Fibroblast of mammary gland (primary cell): ENCODE measurements at places on chromosomes 2 and 18.

DNA sequence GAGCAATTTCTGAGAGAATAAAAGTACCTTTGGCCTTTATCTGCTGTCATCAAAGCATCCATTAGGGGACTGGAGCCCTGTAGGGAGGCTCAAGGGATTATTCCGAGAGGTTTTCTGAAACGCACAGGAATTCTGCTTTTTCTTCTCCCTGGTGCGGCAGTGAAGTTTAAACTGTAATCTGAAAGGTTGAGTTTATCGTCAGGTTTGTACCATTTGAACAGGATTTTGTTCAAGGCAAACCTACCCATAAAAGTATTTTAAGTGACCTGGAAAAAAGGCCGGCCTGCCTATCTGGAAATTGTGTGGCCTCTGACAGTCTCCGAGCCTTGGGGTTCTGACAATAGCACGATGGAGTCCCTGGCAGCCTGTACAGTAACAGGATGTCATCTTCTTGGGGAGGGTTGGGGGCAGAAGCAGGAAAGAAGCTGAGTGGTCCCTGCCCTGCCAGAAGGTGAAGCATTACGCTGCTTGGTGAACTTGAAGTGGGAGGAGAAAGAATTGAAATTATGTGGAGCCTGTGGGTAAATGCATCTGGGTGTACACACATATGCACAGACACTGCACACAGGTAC is 272.0 kb downstream of the CYRIA start:
- no peak for DNase-seq

- DNase-seq = peak; percentile 22
Observed at GRCh38 chr18:44626807-44627206, 53.9 kb upstream of the SETBP1 start.

GRCh38 chr18:62537946-62538345 is 15.1 kb downstream of the ZCCHC2 start:
- DNase-seq = no peak

- no peak for DNase-seq
Observed at GRCh38 chr2:118055512-118056164, 32.6 kb upstream of the INSIG2 start.

DNA sequence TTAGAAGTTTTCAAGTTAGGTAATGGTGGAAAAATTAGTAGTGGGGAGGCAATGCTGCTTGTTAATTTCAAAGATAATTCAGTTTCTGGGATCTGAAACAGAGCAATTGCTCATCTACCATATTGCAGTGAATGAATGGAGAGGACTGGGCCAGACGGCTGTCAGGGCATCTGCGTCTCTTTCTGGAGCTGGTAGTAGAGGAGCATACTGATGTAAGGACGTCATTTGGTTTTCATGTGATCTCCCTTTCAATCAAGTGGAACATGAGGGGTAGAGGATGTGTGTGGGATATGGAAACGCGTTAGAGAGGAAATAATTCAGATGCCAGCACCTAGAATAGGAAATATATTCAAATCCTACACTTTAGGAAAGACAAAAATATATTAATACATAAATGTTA is 490.3 kb downstream of the ADCYAP1 start:
- no peak for DNase-seq

GRCh38 chr2:46590319-46590718 is 111.0 kb downstream of the TMEM247 start:
- no peak for DNase-seq

GRCh38 chr2:117835990-117836760 is 21.7 kb downstream of the DDX18 start:
- DNase-seq = peak; percentile 81
